Adipocyte (in vitro differentiated cells): ENCODE measurements at places on chromosomes 4 and X.

GRCh38 chr4:87975466-87975865, at the start of gene SPP1:
Gene SPP1 (plus strand): TSS chr4:87975714. CDS start chr4:87976896, 1,182 bp downstream.
- peak; percentile 4 for DNase-seq

DNA sequence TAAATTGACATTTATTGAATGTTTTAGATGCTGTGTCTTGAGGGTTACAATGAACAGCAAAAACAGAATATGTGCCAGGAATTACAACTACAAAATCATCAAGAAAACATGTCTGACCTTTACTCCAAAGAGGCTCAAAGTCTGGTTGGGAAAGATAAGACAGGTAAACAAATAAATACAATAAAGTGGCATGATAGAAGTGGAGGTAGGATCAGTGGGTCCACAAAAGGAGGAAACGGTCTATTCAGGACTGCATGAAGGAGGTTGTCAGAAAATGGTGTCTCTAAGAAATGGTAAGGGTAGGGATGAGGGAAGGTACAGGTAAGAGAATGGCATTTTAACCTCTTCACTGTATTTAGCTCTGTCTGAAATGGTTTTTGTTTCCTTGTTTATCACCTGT, 3.8 kb downstream of the ARHGEF38 start:
- DNase-seq = no peak

- peak; percentile 58 for DNase-seq
Measured at GRCh38 chr4:47505666-47506065, 20.6 kb downstream of the ATP10D start.

DNA sequence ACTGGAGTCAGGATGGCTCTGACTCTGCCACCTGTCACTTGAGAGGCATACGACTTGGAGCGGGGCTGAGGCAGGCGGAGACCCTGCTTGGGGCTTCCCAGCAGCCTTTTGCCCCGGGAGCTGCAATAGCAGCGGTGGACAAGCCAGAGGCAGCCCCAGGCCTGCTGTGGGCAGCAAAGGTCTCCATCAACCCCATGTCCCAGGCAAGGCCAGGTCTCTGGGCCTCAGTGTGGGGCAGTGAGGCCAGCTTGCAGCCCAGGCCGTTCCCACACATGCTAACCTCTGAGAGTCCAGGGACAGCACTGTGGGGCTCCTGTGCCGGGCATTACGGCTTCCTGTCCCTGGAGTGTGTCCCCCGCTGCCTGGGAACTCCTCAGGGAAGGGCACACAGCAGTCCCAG, 53.0 kb downstream of the FAM53A start:
- no peak for DNase-seq

DNA sequence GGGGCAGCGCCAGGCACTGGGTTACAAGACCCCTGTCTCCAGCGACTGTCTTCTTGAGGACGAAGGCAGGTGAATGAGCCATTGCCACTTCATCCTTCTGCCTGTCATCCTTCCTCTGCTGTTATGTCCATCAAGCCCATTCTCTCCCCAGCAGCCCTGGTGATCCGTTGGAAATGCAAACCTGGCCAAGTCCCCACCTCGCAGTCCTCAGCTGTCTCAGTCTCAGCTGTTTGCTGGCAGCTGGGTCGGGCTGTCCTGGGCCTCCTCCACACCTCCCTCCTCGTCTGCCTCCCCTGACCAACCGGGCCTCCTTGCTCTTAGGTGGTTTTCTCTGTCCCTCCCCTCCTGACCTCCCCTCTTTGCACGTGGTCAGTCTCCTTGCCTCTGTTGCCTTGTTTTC, 38.0 kb downstream of the PTTG2 start:
- DNase-seq = no peak

GRCh38 chr4:146245850-146246249, 31.5 kb downstream of the REELD1 start:
- DNase-seq = no peak

DNA sequence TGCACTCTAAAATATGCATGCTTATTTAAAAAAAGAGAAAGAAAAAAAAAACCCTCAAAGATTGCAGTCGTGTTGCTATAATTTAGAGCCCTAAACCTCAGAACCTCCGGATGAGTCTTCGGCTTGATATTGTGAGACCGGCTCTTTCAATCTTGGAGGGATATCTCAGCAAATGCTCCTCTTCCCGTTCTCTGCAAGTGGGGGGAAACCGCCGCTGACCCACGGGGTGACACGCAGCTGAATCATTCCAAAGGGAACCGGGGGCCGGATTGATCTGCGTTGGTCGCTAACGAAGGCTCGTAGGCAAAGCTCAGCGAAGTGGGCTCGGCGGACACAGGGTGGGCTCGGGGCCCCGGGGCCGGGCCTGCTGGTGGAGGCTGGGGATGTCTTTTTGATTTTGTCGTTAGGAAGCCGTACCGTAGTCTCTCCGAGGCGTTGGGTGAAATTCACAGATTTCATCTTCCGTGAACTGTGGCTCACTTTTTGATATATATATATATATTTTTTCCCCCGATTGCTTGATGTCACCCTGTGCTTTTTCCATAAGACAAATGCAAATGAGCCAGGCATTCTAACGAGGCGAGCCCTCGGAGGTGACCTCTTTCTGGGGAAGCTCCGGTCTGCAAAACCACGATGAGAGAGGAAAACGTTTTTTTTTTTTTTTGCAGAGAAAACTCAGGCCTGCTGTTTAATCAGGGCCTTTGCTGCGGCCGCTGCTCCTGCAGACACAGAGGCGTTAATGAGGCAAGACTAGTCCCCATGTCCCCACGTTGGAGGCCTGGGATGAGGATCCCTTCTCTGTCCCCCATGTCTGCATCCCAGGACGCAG, 110.7 kb upstream of the PPP2R3B start:
- DNase-seq = no peak
